ENCODE measurements at places on chromosomes 3 and 15. TPM values are rescaled to one million over a fixed set of nuclear protein-coding genes. Genes with fewer than 3 reads are reported as not detected.

GRCh38 chr15:94673801-94674200 is 442.4 kb downstream of the MCTP2 start:
- H3K27ac ChIP-seq: no peak overlapping the region
- no peak for DNase-seq
- H3K4me1 ChIP-seq: peaks cover 24% of the 10 kb centered on the region
- H3K27me3 ChIP-seq: no peaks in the 10 kb centered on the region

- DNase-seq: no peak
- no peaks in the 10 kb centered on the region for H3K27me3 ChIP-seq
- no peak overlapping the region for H3K27ac ChIP-seq
- no peaks in the 10 kb centered on the region for H3K36me3 ChIP-seq
Observed at GRCh38 chr3:138879541-138880380, 45.0 kb upstream of the PIK3CB start.

DNA sequence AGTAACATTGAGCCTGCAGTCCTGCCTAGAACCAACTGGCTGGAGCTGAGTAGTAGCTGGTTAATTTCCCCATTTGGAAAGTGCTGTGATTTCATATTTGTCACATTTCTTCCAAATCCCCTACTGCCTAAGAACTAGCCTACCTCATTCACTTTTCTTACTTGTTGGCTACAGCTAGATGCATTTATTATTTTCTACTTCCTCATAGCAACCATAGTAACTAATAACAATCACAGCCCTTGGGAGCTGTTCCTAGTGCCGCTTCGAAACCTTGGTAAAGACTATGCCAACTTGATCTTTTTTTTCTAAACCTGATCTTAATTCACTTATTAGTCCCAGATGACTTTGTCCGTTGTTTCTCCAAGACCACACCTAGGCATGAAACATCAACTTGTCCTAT is 240.3 kb downstream of the FGF12 start:
- H3K27ac ChIP-seq: no peak overlapping the region
- no peak for DNase-seq
- no peaks in the 10 kb centered on the region for H3K36me3 ChIP-seq
- H3K4me3 ChIP-seq: no peak overlapping the region

- H3K4me1 ChIP-seq: no peaks in the 10 kb centered on the region
- DNase-seq: no peak
- no peaks in the 10 kb centered on the region for H3K36me3 ChIP-seq
- no peaks in the 10 kb centered on the region for H3K27me3 ChIP-seq
- H3K27ac ChIP-seq: no peak overlapping the region
- no peak overlapping the region for H3K4me3 ChIP-seq
Observed at GRCh38 chr3:122688996-122689395, 8.4 kb downstream of the PARP14 start.

DNA sequence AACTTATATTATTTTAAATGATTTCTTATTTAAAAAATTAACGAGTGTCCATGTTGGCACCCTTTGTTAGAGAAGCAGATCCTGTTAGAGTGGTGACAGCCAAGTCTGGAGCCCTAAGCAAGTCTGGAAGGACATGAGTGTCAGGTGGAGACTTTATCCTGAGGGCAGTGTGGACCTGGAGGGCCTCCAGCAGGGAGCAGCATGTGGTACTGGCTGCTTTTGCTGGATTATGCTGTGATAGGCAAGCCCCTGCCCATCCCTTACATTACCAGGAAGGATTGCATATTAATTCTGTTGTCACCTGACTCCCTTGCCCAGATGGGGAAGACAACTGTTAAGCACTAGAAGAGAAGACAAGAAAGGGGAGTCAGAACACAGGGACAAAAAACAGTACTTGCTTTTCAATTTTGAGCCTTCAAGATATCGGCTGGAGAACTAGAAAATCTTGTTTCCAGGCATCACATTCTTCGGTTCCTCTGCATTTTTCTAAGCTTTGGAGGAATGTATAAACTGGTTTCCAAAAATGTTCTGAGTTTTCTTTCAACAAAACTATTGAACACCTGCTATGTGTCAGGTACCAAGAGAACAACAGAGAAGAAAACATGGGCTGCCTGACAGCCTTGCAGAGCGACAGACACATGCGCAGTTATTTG is 22.7 kb downstream of the ZNF860 start:
- DNase-seq: no peak
- H3K27me3 ChIP-seq: no peaks in the 10 kb centered on the region
- H3K27ac ChIP-seq: no peak overlapping the region
- peaks cover 18% of the 10 kb centered on the region for H3K4me1 ChIP-seq

DNA sequence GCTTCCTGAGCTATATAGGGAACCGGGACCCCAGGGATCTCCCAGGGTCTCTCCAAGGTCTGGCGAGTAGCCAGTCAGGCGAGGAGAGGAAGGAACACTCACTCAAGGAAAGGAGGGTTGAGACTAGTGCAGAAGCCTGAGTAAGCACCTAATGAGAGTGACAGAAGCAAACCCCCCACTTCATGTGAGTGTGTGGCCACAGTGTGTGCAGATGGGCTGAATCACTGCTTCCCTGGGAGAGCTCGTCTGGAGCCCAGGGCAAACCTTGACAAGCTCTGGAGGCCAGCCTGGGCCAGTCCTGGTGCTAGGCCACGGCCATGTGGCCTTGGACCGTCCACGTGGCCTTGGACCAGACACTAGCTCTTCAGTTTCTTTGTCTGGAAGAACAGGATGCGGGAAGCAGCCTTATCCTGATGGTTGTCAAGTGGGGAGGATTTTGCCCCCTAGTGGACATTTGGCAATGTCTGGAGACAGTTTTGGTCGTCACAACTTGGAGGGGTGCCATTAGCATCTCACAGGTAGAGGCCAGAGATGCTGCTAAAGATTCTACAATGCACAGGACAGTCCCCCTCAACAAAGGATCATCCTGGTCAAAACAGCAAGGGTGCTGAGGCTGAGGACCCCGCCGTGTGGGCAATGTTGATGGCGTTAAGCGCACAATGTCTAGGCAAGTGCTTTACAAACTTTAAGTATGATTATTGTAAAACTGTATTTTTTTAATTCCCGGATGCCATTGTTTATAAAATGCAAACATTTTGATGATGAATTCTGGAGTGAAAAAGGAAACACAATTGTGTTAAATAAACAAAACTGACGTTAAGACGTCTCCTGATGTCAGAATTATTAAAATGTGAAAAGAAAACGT is 34.8 kb upstream of the CTSH start:
- no peaks in the 10 kb centered on the region for H3K27me3 ChIP-seq
- H3K4me3 ChIP-seq: no peak overlapping the region
- no peaks in the 10 kb centered on the region for H3K4me1 ChIP-seq
- no peaks in the 10 kb centered on the region for H3K36me3 ChIP-seq
- DNase-seq: peak; percentile 80

The LIPH gene
- 0.03 TPM for total RNA-seq

- no peak overlapping the region for H3K4me3 ChIP-seq
- H3K36me3 ChIP-seq: no peaks in the 10 kb centered on the region
- H3K27me3 ChIP-seq: no peaks in the 10 kb centered on the region
- H3K27ac ChIP-seq: no peak overlapping the region
Observed at GRCh38 chr3:114712728-114713492, 419.1 kb downstream of the TIGIT start.

GRCh38 chr15:87038404-87038803 is 958.7 kb downstream of the AGBL1 start:
- H3K36me3 ChIP-seq: no peaks in the 10 kb centered on the region
- H3K4me3 ChIP-seq: no peak overlapping the region
- peak; percentile 9 for DNase-seq
- peaks cover 4% of the 10 kb centered on the region for H3K4me1 ChIP-seq
- H3K27me3 ChIP-seq: no peaks in the 10 kb centered on the region

The ZNF385D gene
- total RNA-seq: 1.9 TPM

GRCh38 chr3:94064243-94064860 is 1.5 kb downstream of the NSUN3 start:
- peak overlapping the region; percentile 74 for H3K4me3 ChIP-seq
- H3K27ac ChIP-seq: no peak overlapping the region
- no peak for DNase-seq
- peaks cover 14% of the 10 kb centered on the region for H3K4me1 ChIP-seq
- H3K27me3 ChIP-seq: no peaks in the 10 kb centered on the region

DNA sequence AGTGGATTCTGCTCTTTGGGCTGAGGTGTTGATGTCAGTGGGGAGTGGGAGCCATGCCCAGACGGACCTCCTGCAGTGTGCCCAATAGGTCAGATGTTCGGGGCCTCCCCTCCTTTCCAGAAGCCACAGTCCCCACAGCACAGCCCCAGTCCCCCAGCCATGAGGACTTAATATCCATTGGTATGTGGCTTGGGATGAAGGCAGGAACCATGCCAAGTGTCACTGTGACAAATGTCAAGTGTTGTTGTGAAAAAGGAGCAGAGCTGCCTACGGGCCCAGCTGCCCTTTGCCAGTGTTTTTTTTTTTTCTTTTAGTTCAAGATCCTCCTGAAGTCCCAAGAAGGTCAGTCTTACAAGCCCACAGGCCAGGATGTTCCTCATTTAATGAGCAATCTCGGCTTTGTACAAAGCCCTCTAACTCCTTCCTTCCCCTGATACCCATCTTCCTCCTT is 12.2 kb downstream of the SEMA3G start:
- no peak for DNase-seq
- H3K27ac ChIP-seq: no peak overlapping the region
- no peak overlapping the region for H3K4me3 ChIP-seq
- H3K4me1 ChIP-seq: peaks cover 18% of the 10 kb centered on the region

The FMN1 gene
- total RNA-seq: 2.2 TPM

DNA sequence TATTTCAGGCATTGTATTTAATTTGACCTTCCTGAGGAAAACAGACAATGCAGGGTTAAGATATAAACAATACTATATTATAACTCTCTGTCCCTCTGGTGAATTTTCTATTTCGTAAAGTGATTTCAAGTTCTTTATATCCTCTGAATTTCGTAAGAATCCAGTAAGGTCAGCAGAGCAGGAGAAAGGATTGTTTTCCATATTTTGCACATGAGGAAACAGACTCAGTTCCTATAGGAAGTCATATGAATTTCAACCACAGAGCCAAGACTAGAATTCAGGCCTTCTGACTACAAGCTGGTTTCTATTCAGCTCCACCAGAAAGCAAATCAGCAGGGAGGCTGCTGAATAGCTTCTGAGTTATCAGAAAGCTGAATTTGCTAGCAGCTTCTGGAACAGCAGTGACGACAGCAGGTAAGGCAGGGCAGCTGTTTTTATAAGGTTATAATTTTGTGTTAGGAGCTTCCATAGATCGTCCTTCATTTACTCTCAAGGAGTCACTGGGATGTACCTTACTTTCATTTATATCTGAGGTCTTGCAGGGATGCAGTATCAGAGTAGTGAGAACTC is 11.1 kb upstream of the PLAAT1 start:
- no peaks in the 10 kb centered on the region for H3K27me3 ChIP-seq
- H3K36me3 ChIP-seq: no peaks in the 10 kb centered on the region
- no peak overlapping the region for H3K4me3 ChIP-seq
- DNase-seq: peak; percentile 31
